ENCODE measurements at places on chromosomes 2 and 18. TPM values are rescaled to one million over a fixed set of nuclear protein-coding genes. Genes with fewer than 3 reads are reported as not detected.

DNA sequence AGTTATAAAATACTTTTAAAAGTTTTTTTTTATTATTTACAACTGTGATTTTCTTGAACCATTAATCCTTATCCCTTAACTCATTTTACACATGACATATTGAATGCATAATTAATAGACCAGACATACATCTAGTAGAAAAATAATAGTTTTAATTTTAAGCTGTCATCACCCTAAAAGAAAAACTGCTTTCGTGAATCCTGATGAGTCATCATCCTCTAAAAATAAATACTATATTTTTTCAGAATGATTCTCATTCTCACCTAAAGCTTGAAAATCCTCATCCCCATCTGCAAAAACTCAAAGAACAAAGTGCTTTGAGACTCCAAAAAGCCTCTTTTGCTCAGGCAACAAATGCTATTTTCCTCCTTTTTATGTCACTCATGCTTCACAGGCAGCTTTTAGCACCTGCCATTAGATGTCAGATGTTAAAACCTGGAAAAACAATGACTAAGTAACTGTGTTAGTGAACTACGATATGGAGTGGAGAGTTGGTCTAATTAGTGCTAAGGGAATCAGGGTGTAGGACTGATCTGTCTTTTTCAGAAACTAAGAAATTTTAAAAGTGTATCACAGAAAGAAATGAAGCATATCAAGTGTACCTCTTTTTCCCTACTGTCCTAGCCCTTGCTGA is 297.6 kb downstream of the TMX3 start:
- DNase-seq = peak; percentile 23

DNA sequence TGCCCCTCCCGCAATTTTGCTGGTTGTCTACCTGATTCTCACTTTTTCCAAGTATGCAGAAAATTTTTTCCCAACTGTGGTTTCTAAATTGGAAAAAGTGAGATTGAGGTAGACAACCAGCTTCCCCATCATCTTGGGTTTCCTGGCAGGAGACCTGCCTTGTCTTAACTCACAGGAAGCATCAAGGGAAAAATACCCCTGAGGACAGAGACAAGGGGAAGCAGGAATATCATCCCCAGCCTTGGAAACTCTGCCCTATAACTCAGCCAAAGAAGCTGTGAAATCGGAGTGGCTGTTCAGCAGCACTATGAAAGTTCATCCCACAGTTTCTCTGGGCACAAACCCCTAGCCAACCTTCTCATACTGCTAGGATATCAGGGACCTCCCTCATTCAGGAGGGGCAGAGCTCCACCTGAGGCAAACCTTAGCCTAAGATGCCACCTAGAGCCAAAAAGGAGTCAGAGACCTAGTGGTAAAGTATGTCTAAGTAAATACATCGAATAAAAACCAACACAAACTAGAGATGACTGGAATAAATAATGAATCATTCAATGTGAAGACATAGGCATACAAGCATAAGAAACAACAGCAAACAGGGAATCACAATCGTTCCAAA is 68.2 kb downstream of the ZSWIM2 start:
- DNase-seq = peak; percentile 12

DNA sequence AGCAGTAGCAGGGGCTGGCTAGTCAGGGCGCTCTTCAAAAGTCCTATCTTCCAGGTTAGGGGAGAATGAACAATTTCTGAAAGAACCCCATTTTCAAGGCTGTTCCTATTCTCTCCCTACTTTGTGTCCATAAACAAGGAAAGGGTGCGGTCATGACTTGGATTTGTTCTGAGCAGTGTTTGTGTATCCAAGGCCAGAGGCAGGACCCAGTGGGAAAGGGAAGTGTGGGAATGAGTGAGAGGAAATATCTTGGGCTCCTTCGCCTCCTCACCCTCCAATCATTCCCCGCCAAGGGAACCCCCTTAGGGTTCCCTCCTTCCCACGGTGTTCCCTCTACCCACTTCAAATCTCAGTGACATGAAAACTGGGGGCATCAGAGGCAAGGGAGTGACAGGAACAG is 25.5 kb upstream of the SPTBN1 start:
- DNase-seq = no peak

Gene SERPINB2
- not detected for total RNA-seq

Gene CFAP65
- not detected for total RNA-seq

Gene FLACC1
- total RNA-seq = 1.2 TPM

Measured in Caki2 (cell line).